A549 treated with DMSO at 1 μM for 4 hours (cell line): ENCODE measurements at places on chromosomes 5 and 9. TPM values are rescaled to one million over a fixed set of nuclear protein-coding genes. Genes with fewer than 3 reads are reported as not detected.

TOR4A gene
- 18.6 to 28.5 TPM (median 28.1 TPM) in 5 replicates for total RNA-seq

NAIF1 gene
- total RNA-seq, result 4.3 to 8.2 TPM (median 7.0 TPM) in 5 replicates

ENTREP1 gene
- total RNA-seq, result 0.39 to 0.58 TPM (median 0.48 TPM) in 5 replicates

HDAC3 gene
- total RNA-seq, result 44.8 to 53.9 TPM (median 50.6 TPM) in 5 replicates
